Testis (tissue), 5 donors: ENCODE measurements at places on chromosomes 6 and 20.
A peak's percentile ranks its signal among the peaks of the same experiment; 100 is the strongest.

- no peak overlapping the region for H3K4me3 ChIP-seq
- DNase-seq: peak; percentile 89
- no peak overlapping the region for H3K27ac ChIP-seq
- H3K36me3 ChIP-seq: no peaks in the 10 kb centered on the region
Measured at GRCh38 chr6:168088161-168089053, 9.4 kb upstream of the FRMD1 start.

DNA sequence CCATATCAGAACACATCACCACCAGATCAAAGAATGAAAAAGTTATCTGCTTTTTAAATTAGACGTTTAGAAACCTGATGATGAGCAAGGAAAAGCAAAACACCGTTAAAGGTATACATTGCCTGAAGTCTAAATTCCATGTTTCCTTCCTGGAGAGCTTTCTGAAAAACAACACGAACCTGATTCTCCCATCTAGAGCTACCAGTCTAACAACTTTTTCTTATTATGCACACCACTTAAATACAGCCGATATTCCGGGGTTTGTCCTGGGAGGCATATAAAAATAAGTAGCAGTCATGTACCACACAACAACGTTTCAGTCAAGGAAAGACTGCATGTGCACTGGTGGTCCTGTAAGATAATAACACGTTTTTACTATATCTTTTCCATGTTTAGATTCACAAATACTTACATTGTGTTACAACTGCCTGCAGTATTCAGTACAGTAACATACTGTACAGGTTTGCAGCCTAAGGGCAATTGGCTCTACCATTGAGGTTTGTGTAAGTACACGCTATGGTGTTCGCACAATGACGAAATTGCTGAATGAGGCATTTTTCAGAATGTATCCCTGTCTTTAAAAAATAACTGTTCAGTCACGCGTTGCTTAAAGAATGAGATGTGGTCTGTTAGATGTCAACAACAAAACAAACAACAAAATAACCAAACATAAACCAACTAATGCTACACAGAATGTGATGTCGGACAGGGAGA, 19.1 kb upstream of the LYRM2 start:
- H3K4me3 ChIP-seq: no peak overlapping the region
- no peaks in the 10 kb centered on the region for H3K27me3 ChIP-seq
- DNase-seq: no peak
- H3K36me3 ChIP-seq: no peaks in the 10 kb centered on the region

DNA sequence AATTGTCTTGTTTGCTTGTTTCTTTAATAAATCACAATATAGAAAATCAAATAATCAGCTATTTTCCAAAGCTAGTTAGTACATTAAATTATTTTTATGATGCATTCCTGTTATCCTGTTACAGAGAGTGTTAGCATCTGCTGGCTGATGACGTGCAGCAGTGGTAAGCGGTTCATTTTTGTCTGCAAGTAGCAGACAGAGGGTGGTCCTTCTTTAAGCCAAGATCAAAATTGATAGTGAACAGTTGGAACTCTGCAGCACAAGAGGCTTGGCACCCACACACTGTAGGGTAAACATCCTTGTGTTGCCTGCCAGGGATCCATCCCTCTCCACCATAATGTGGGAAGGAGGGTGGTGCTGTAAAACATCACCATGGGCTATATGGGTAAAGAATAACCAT, 158.3 kb downstream of the FRK start:
- no peak overlapping the region for H3K4me3 ChIP-seq
- H3K27ac ChIP-seq: no peak overlapping the region
- DNase-seq: no peak
- H3K27me3 ChIP-seq: no peaks in the 10 kb centered on the region
- H3K36me3 ChIP-seq: no peaks in the 10 kb centered on the region
- H3K4me1 ChIP-seq: no peaks in the 10 kb centered on the region

DNA sequence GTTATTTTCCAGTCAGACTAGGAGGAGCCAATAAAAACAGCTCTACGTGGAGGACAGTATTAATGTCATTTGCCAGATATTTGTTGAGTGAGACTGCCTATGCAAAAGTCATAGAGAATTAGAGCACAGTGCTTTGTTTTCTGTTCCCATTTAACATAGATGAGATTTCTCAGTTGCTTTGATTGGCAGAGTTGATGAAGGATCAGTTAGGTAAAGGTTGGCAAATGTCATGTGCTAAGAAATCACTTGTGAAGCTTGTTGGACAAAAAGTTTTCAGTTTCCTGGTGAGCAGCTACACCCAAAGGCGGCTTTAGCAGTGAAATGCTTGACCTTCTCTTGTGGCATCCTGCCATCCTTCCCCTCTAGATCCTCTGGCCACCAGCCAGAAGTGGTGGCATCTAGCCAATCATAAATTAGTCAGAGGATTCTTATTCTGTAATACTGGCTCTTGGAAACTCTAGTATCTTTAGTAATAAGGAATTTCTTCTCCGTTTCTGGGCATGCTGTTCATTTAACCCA, 37.0 kb downstream of the BCKDHB start:
- no peak overlapping the region for H3K4me3 ChIP-seq
- peaks cover 11% of the 10 kb centered on the region for H3K4me1 ChIP-seq
- H3K27me3 ChIP-seq: no peaks in the 10 kb centered on the region
- no peaks in the 10 kb centered on the region for H3K36me3 ChIP-seq
- peak; percentile 87 for DNase-seq

- H3K27ac ChIP-seq: no peak overlapping the region
- no peaks in the 10 kb centered on the region for H3K4me1 ChIP-seq
- no peaks in the 10 kb centered on the region for H3K27me3 ChIP-seq
- H3K36me3 ChIP-seq: no peaks in the 10 kb centered on the region
Measured at GRCh38 chr6:105019285-105019684, 62.4 kb downstream of the LIN28B start.

GRCh38 chr6:97059473-97059872, 134.9 kb downstream of the KLHL32 start:
- no peaks in the 10 kb centered on the region for H3K36me3 ChIP-seq
- no peaks in the 10 kb centered on the region for H3K4me1 ChIP-seq
- H3K27ac ChIP-seq: no peak overlapping the region
- H3K4me3 ChIP-seq: no peak overlapping the region
- DNase-seq: no peak
